GM12878 (cell line): ENCODE measurements at places on chromosomes 2 and 18. TPM values are rescaled to one million over a fixed set of nuclear protein-coding genes. Genes with fewer than 3 reads are reported as not detected.
A peak's percentile ranks its signal among the peaks of the same experiment; 100 is the strongest.

Gene KIAA2012
- total RNA-seq = not detected in 2 replicates

Gene ATG16L1
- total RNA-seq = 25.1 and 26.6 TPM in 2 replicates

Gene GPR55
- total RNA-seq = 26.8 and 30.1 TPM in 2 replicates

Gene LRRTM1
- not detected in 2 replicates for total RNA-seq

Gene RAPGEF4
- 0.18 TPM in 1 of 2 replicates, not detected in the other for total RNA-seq

Gene EML4
- 80.9 and 91.3 TPM in 2 replicates for total RNA-seq

Gene GKN1
- not detected in 2 replicates for total RNA-seq

Gene NOSTRIN
- 0.26 and 0.29 TPM in 2 replicates for total RNA-seq

Gene ANKRD39
- total RNA-seq = 23.0 and 24.9 TPM in 2 replicates

Gene EMILIN2
- 18.4 and 20.3 TPM in 2 replicates for total RNA-seq

Gene DNAJC5G
- not detected in 2 replicates for total RNA-seq

DNA sequence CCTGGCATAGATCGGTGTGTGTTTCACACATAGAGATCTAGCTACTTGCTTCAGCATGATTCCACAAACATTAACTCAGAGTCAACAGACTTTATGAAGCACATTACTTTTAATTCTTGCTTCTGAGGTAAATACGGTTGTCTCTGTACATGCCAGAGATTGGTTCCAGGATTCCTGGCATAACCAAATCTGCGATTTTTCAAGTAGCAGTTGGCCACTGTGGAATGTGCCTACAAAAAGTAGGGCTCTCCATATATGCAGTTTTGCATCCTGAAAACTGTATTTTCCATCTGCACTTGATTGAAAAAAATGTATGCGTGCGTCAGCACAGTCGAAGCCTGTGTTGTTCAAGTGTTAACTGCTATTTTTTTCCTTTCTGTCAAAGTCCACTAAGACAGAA lies 85.0 kb downstream of the ZAP70 start:
- no peak for DNase-seq
- no peak overlapping the region for H3K27ac ChIP-seq
- peaks cover 15% of the 10 kb centered on the region for H3K36me3 ChIP-seq
- no peaks in the 10 kb centered on the region for H3K27me3 ChIP-seq
- H3K4me1 ChIP-seq = no peaks in the 10 kb centered on the region

- H3K4me1 ChIP-seq = peaks cover 9% of the 10 kb centered on the region
- no peak overlapping the region for H3K4me3 ChIP-seq
- DNase-seq = no peak
- no peaks in the 10 kb centered on the region for H3K27me3 ChIP-seq
- no peaks in the 10 kb centered on the region for H3K36me3 ChIP-seq
Measured at GRCh38 chr18:3511980-3512379, 62.0 kb downstream of the TGIF1 start.

DNA sequence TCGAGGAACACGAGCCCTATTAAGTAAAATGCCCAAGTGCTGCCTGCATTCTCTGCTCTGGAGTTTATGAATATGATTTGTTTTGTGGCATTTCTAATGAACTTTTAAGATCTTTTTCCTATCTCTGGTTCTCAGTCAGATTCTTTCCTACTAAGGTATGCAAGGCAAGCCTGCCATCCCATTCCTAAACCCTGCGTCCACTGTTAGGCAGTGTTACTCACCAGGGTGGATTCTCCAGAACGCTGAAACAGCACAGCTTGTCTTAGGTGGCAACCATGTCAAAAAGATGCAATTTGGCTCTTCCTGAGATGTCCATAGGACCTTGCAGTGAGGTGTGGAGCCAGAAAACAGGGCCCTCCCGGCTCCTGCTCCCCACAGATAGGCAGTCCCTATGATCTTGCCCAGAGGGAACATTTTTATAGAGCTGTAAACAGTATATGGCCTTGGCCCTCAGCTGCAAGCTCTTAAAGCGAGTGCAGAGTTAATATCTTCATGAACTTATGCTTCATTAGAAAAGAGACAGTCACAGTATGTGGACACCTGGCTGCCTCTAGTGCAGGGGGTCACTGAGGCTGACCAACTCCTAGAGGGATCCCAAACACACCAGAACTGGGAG lies 84.4 kb downstream of the TPGS2 start:
- peaks cover 2% of the 10 kb centered on the region for H3K4me1 ChIP-seq
- H3K36me3 ChIP-seq = no peaks in the 10 kb centered on the region
- no peak overlapping the region for H3K27ac ChIP-seq
- no peak for DNase-seq
- H3K4me3 ChIP-seq = no peak overlapping the region
- no peaks in the 10 kb centered on the region for H3K27me3 ChIP-seq

DNA sequence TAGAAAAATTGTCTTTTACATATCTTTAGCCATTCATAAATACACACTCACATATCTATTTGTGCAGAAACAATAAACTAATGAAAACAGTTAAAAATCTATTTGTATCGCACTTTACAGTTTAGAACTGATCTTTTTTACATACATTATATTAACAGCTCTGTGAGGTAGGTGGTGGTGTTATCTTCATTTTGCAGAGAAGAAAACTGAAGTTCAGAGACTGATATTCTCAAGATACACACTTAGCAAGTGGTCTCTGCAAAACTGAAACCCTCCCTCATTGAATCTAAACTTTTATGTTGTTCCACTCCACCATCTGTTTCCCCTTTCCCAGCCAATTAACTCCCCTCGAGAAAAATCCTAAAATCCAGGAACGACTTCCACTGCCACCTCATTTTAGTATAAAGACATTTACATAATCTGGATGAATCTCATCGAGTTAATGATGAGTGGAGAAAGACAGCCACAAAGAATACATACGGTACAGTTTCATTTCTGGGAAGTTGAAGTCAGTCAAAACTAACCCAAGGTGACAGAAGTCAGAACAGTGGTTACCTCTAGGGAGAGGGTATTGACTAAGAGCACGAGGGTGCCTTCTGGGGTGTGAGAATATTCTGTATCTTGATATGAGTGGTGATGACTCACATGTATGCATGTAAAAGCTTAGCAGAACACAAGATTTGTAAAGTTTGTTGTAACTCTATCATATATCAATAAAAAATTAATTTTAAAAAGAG lies 524.2 kb upstream of the TCF4 start:
- no peaks in the 10 kb centered on the region for H3K36me3 ChIP-seq
- H3K4me1 ChIP-seq = 0 out of 2 replicates have a peak, but pooled peaks cover 2% of the 10 kb centered on the region

DNA sequence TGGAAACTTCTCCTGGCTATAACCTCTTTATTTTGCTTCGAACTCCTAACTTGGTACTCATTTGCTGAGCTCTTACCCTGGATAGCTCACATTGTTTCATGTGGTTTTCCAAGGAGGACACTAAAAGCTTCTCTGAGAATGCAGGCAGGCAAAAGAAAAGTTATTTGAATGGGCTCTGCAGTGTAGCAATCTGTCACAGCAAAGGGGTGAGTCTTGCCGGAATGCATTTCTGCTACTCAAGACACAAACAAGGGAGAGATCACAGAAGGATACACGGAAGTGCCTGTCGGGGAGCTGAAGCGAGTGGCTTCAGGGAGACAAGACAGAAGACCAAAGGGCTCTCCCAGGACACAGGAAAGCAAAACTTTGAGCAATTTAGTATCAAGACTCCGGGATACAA lies 265.4 kb downstream of the SS18 start:
- no peak overlapping the region for H3K4me3 ChIP-seq
- no peak for DNase-seq
- no peak overlapping the region for H3K27ac ChIP-seq
- no peaks in the 10 kb centered on the region for H3K4me1 ChIP-seq
- no peaks in the 10 kb centered on the region for H3K36me3 ChIP-seq
- no peaks in the 10 kb centered on the region for H3K27me3 ChIP-seq

- H3K27ac ChIP-seq = no peak overlapping the region
- H3K4me1 ChIP-seq = no peaks in the 10 kb centered on the region
- H3K4me3 ChIP-seq = no peak overlapping the region
- no peaks in the 10 kb centered on the region for H3K36me3 ChIP-seq
- DNase-seq = no peak
Measured at GRCh38 chr2:151918308-151918707, 90.1 kb upstream of the ARL5A start.

DNA sequence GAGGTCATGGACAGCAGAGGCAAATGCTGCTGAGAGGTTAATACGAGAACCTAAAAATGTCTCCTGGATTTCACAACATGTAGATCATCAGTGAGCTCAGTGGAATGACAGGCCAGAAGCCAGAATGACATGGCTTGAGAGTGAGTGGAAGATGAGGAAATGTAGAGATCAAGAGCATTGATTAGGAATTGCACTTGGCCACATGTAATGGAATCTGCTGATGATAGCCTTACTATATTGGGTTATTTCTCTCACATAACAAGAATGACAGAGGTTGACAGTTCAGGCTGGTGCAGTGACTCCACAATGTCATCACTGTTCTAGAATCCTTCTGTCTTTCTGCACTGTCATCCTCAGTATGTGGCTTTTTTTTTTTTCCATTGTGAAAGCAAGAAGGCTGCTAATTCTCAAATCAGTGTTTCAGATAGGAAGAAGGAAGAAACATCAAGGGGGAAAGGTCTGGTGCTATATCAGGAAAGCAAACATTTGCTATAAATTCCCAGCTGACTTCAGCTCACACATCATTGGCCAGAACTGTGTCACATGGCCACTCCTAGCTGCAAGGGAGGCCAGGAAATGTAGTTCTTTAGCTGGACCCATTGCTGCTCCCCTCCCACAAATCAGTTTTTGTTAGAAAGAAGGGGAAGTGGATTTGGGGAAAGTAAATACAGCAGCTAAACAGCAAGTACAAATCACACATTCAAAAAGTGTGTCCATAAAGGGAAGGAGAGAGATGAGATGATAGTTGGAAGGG lies 127.2 kb downstream of the FAM161A start:
- DNase-seq = no peak
- H3K4me3 ChIP-seq = no peak overlapping the region

DNA sequence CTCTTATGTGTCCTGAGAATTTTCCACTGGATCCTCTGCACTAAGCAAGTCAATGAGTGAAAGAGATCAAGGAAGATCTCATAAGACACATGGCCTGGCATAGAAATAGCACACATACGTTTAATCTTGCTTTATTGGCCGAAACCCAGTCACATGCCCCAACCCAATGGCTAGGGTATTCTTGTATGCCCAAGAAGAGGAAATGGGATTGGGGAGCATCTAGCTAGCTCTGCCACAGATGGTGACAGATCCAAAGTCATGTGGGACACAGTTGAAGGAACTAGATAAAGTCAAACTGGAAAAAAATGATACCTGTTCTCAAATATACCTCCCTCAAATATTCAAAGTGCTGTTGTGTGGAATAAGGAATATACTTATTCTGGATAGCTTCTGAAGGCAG lies 74.7 kb downstream of the CD28 start:
- H3K4me1 ChIP-seq = no peaks in the 10 kb centered on the region
- no peaks in the 10 kb centered on the region for H3K36me3 ChIP-seq
- DNase-seq = no peak
- no peak overlapping the region for H3K4me3 ChIP-seq
- no peak overlapping the region for H3K27ac ChIP-seq

DNA sequence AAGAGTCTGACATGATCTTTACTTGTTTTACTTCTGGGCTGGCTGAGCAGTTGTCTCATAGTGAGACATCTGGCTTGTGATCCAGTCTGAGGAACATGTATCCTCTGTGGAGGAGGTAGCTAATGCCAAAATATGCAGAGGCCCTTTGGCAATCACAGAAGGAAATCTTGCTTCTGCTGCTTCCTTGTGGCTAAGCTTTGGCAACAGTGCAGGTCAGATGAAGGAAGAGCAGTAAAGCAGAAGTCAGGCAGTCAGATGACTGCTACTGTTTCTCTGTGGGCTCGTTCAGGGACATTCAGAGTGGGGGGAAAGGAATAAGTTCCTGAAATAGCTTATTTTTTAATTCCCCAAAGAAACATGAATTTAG lies 22.3 kb downstream of the DOK1 start:
- H3K4me1 ChIP-seq = peaks cover 52% of the 10 kb centered on the region
- no peaks in the 10 kb centered on the region for H3K36me3 ChIP-seq
- DNase-seq = no peak

- no peaks in the 10 kb centered on the region for H3K27me3 ChIP-seq
- DNase-seq = no peak
- no peak overlapping the region for H3K4me3 ChIP-seq
- H3K27ac ChIP-seq = no peak overlapping the region
- H3K36me3 ChIP-seq = no peaks in the 10 kb centered on the region
Measured at GRCh38 chr2:206345606-206346005, 71.1 kb downstream of the ZDBF2 start.

DNA sequence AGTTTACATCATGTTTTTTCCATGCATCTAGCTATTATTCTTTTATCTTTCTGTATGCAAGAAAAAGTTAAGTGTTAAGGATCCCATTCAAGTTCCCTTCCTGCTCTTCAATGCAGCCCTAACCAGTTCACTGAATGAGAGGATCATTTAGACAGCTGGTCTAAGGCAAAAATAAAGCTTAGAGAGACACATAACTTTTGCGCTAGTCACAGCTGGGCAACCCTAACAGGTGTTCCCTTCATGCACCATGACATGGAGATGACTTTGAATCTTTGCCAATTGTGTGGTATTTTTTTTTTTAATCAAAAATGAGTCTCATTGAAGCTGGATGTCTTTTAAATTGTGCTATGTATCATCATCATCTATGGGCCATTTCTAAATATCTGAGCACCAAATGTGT lies 393.8 kb upstream of the CYRIA start:
- no peak for DNase-seq
- H3K27me3 ChIP-seq = no peaks in the 10 kb centered on the region
- no peak overlapping the region for H3K27ac ChIP-seq
- no peak overlapping the region for H3K4me3 ChIP-seq
- H3K4me1 ChIP-seq = no peaks in the 10 kb centered on the region

- peak overlapping the region; percentile 69 for H3K4me3 ChIP-seq
- peak overlapping the region; percentile 9; the same call in 1 of the 2 replicates for H3K27ac ChIP-seq
- no peak for DNase-seq
- no peaks in the 10 kb centered on the region for H3K36me3 ChIP-seq
Measured at GRCh38 chr2:218323526-218324472, 31.5 kb upstream of the TMBIM1 start.

- H3K4me3 ChIP-seq = no peak overlapping the region
- no peak for DNase-seq
- H3K27me3 ChIP-seq = no peaks in the 10 kb centered on the region
- H3K27ac ChIP-seq = no peak overlapping the region
- no peaks in the 10 kb centered on the region for H3K36me3 ChIP-seq
- H3K4me1 ChIP-seq = no peaks in the 10 kb centered on the region; the same call in 1 of the 2 replicates
Measured at GRCh38 chr2:121993682-121994081, 238.2 kb downstream of the TSN start.

DNA sequence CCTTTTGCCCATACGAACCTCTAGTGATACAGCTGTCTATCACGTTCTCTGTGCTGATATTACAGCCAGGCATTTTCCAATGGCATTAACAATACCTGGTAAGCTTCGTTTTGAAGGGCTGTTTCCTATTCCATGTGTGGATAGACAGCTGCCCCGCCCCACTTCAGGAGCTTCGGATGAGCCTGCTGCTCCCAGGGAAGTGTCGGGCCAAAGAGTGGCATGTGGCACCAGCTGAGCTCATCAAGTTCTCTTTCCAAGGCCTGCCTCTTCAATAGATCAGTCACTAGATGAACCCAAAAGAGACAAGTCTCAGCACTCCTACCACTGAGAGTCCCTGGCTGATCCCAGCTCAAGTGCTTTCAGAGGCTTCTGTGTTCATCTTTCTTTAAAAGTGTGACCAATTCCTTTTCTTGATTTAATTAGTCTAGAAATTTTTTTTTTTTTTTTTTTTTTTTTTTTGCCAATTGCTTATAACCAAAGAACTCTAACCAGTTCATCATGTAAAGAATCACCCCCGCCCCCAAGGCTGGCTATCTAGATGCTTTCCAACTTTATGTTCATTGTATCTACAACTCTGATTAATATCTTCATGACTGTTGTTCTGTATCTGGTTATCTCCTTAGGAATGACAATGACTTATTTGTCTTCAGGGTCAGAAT lies 46.6 kb downstream of the HDAC4 start:
- no peaks in the 10 kb centered on the region for H3K4me1 ChIP-seq
- no peaks in the 10 kb centered on the region for H3K27me3 ChIP-seq
- DNase-seq = no peak
- no peak overlapping the region for H3K27ac ChIP-seq
- H3K4me3 ChIP-seq = no peak overlapping the region
